ENCODE measurements at places on chromosomes 7 and 10. TPM values are rescaled to one million over a fixed set of nuclear protein-coding genes. Genes with fewer than 3 reads are reported as not detected.

DNA sequence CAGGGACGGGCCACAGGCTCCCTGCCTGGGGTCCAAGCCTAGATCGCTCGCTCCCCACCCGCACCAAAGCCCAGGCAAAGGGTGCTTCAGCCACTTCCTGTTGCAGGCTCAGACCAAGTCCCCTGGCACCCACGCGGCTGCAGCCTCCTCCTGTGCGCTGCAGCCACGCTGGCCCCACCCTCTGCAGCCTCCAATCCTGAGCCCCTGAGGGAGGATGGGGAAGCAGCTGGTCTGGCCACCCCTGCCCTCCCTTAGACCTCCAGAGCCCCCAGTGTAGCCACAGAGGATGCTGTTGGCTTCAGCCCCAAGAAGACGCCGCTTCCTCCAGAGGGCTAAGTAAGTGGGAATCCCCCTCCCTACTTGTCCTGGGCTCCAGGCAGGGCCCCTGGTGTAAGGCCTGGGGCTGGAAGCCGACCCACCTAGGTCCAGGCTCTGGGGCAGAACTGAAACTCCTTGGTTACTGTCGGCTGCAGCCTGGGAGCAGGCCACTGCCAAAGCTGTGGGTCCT, 9.4 kb downstream of the LIMK1 start:
- DNase-seq: no peak

OR2A12 gene
- not detected for total RNA-seq

SLC13A4 gene
- total RNA-seq: not detected

GRCh38 chr7:30751696-30752273, at the start of gene INMT:
Gene INMT (plus strand): TSS chr7:30752135. CDS start chr7:30752151, 16 bp downstream.
- DNase-seq: no peak

DNA sequence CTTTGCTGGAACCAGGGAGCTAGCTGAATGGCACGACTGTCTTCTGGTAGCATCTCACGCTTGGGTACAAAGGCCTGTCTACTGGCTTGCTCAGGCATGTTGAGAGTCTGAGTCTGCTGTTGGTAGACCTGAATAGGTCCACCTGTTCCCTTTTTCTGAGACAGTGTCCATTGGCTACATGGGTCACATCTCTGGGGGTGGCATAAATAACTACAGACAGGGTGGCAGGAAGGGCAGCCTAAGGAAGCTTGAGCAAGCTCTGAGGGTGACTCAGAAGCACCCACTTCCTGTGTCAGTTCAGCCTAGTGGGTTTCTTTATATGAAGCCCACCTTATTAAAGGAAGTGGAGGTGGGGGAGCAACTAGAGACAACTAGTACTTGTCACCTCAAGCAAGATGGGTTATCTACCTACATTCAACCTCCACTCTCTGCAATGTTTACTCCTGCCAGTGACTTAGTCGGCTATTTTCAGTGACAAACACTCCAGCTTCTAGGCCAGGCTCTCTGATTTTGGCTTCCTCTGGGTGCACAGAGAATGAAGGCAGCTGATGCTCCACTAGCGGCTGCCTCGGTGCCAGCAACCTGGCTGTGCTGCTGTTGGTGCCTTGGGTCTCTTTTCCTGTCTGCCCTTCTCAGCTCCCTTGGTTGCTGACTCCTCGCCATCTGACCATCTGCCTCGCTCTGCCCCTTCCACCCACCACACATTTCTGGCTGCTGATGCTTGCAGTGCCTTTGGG, 5.7 kb upstream of the ZYX start:
- no peak for DNase-seq

DNA sequence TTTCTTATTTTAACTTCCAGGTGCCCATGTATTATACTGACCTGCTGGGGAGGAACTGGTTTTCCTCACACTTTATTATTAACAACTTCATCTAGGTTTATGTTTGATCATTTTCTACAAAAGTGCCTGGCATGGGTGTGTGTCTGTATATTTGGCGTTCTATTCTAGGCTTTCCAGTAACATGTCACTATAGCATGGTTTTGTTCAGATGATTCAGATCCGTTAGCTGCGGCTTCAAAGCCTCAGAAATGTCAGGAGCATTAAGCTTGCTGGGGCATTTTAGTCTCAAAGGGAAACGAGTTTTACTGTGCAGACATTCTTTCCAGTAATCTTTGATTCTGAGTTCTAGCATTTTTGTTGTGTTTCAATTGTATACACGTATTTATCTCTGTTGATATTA, 2.3 kb downstream of the INPP5A start:
- DNase-seq: no peak

- no peak for DNase-seq
Measured at GRCh38 chr10:61937631-61938351, 36.3 kb downstream of the ARID5B start.

GRCh38 chr10:68231106-68231816, 652 bp downstream of the ATOH7 start:
- DNase-seq: peak; percentile 30

DNA sequence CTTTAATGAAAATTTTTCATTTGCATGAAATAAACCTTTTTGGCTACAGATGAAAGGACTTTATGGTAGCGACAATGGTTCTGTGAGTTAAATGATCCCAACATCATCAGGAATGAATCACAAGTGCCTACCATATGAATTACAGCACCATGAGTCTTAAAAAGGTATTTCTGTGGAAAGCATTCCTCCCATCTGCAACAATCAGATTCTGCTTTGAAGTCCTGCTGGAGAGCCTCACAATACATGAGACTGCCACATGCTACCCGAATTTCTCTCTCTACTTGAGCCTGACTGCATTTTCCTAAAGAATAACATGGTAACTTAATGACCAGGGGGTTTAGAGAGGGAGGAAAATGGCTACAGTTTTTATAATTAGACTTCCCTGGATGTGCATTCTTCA, 190.3 kb downstream of the TWIST1 start:
- DNase-seq: no peak

GRCh38 chr7:45391618-45392451, 182.3 kb upstream of the ADCY1 start:
- DNase-seq: no peak

DNA sequence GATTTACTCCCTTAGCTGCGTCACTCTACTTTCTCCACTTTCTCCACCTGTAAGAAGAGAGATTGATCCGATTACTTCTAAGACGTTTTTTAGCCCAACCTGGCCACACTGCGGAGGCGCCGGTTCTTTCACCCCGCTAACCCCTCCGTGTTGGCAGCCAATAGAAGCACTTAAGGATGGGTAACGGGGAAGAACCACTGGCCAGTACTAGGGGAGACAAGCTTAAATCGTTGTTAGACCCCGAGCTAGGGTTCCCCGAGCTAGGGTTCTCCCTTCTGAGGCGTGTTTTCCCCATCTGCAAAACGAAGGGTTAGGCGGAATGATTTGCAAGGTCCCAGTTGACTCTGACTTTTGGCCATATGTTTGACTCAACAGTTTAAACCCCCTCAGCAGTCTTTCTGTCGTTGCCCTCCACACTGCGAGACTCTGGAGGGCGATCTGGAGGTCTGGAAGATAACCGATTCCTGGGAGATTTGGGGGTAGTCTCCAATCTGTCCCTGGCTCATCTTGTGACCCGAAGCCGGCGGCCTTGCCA, 644 bp downstream of the UMAD1 start:
- DNase-seq: peak; percentile 20

CAMK1D gene
- total RNA-seq: not detected

- no peak for DNase-seq
Measured at GRCh38 chr10:11176746-11177145, 159.1 kb downstream of the CELF2 start.

SYNPO2L gene
- not detected for total RNA-seq

ATOH7 gene
- not detected for total RNA-seq

GRCh38 chr10:48803801-48804584, 119.3 kb downstream of the WDFY4 start:
- no peak for DNase-seq

GRCh38 chr10:101292194-101293006, 61.6 kb upstream of the BTRC start:
- no peak for DNase-seq

GRCh38 chr7:37541810-37542443, 93.3 kb upstream of the ELMO1 start:
- no peak for DNase-seq

GRCh38 chr10:48604039-48604990, 558 bp downstream of the ARHGAP22 start:
- no peak for DNase-seq

- DNase-seq: no peak
Measured at GRCh38 chr7:124085179-124085578, 52.3 kb upstream of the TMEM229A start.

DNA sequence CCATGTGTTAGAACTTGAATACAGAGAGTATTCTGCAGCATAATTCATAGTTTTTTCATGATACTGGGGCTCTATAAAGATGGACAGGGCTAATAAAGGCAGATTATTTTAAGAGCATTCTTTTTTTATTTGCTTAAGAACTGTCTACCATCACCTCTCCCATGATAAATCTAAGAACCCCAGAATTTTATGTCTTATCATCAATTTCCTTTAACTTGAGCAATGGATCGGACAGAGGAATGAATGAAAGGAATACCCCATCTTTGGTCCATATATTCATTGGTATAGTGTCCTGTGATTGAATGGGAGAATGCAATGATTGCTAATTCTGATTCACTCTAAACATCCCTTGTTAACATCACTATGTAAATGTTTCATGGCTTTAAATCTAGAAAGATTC, 946.3 kb upstream of the LRRN3 start:
- DNase-seq: no peak

- DNase-seq: no peak
Measured at GRCh38 chr10:93719901-93720300, 17.5 kb upstream of the FRA10AC1 start.

GRCh38 chr10:26697163-26697921, at the start of gene PDSS1:
Gene PDSS1 (plus strand): TSS chr10:26697701. CDS start chr10:26697712, 11 bp downstream.
- peak; percentile 46 for DNase-seq

- no peak for DNase-seq
Measured at GRCh38 chr10:89644691-89644966, 413 bp downstream of the PANK1 start.

GRCh38 chr7:53603461-53603860, 568.0 kb downstream of the POM121L12 start:
- DNase-seq: no peak

DNA sequence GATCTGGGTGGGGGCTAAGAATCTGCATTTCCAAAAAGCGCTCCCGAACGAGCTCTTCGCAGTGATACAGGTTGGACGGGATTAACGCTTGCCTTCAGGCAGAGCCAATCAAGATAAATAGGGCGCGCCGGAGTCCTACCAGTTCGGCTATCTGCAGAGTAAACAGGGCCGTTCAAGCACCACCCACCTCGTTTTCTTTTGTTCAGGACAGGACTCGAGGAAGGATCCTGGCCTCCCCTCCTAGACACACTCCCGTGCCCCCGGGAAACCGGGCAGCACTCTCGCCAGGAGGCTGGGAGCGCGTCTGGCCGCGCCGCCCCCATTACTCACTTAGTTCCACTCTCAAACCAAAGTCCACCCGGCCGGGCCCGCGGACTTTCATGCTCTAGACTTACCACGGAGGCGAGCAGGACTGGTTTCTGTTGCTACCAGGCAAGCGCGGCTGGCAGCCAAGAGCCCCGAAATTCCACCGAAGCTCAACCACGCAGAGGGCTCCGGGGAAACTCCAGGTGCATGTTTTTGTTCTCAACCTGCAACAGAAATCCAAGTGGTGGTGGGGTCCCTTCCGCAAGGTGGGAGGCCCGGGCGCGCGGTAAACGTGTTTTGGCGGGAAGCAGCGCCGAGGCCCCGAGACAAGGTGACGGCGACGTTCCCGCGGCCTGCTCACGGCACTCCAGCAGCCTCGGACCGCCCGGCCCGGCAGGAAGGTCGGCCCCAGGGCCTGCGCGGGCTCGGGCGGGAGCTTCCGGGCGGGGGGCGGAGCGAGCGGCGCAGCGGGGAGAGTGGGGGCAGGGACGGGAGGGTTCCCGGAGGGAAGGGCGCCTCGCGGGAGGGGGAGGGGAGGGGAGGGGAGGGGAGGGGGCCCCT, 12.7 kb downstream of the HNRNPF start:
- peak; percentile 79 for DNase-seq

DNA sequence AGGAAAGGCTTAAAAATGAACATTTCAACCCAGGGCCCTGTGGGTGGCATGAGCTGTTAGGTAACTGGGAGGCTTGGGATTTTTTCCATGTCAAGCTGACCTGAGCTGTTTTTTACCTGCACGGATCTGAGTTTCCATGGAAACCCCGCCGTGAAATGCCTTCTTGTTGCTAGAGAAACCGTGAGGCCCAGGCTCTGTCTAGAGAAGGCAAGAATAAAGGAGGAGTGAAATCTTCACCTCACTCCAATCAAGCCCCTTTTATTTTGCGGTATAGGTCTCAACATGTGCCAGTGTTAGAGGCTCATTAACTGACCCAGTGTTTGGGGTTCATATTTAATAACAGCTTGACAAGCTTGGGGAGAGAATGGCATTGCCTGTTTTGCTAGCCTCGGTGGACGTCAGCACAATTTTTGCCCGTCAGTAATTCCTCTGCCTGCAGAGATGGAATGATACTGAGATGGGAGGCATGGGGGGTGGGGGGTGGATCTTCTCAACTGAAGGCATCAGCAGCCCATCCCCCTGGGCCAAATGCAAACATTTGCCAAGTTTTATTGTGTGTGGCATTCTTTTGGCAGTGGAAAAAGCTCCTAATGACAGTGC, 48.9 kb upstream of the PDCD4 start:
- DNase-seq: no peak

- no peak for DNase-seq
Measured at GRCh38 chr7:15780271-15780670, 93.8 kb upstream of the MEOX2 start.

GRCh38 chr7:37283716-37284115, 164.9 kb downstream of the ELMO1 start:
- no peak for DNase-seq

DNA sequence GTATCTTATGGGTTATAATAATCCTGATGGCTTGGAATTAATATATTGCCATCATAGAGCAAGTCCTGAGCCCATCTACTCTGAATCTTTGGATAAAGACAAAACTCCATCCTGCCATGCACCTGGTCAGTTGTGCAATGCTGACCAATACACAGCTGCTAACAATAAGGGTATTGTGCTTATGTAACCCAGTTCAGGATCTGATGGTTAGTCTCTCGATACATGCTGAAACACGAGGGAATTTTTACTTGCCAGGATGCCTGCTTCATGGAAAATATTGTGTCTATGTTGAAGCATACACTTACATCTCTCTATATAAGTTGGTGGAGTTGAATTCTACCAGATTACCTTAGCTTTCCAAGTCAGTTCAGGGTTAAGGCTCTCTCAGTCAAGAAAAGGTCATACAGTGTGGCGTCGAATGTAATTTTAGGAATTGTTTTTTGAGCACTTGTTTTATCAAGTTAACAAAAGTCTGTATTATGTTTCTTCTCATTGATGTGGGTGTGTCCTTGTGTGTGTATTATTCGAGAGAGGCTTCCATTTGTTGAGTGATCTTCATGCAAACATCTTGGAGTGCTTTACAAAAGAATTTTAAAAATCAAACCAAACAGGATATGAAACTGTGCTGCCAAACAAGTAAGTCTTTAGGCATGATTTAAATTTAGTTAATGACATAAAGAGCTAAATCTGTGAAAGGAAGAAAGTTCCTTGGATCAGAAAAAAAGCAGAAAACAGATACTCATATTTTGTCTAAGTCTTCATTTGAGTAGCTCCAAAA, 449.1 kb downstream of the SUGCT start:
- peak; percentile 74 for DNase-seq

DNA sequence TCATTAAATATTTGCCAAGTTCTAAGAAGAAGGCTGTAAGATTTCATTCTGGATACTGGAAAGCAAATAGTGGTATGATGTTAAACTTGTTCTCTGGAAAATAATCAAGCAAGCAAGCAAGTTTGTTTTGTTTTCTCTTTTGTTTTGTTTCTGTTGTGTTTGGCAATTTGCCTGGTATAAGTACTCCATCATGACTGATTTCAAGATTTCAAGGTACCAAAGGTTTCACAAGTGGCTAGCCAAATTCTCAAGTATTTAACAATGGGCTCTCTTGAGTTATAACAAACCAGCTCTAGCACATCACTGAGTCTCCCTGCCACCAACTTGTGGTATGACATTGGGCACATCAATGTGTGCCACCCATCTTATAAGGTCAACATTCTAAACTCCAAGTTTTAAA, 151.7 kb upstream of the IGFBP3 start:
- no peak for DNase-seq

All from HepG2 (cell line).